Daoy (cell line): ENCODE measurements at places on chromosomes 5 and 9. TPM values are rescaled to one million over a fixed set of nuclear protein-coding genes. Genes with fewer than 3 reads are reported as not detected.

Gene HNRNPAB
- 152 and 169 TPM in 2 replicates for total RNA-seq

Gene ZNF462
- total RNA-seq: 15.7 and 20.6 TPM in 2 replicates

Gene TRPM6
- total RNA-seq: 0.03 and 0.11 TPM in 2 replicates

Gene GBGT1
- 6.4 and 13.9 TPM in 2 replicates for total RNA-seq

Gene CCDC192
- not detected in 2 replicates for total RNA-seq

Gene CCL28
- total RNA-seq: not detected in 2 replicates

Gene IFNA4
- not detected in 2 replicates for total RNA-seq

Gene LCN1
- total RNA-seq: not detected in 2 replicates

Gene PCDHGC4
- total RNA-seq: 0.18 and 0.23 TPM in 2 replicates

Gene MORN5
- total RNA-seq: not detected in 2 replicates

Gene PHPT1
- 67.5 and 92.7 TPM in 2 replicates for total RNA-seq

Gene F2RL2
- 0.39 and 1.5 TPM in 2 replicates for total RNA-seq

Gene TAS2R1
- total RNA-seq: not detected in 2 replicates

Gene RNF180
- 2.4 and 4.3 TPM in 2 replicates for total RNA-seq

Gene TEK
- 9.3 and 11.3 TPM in 2 replicates for total RNA-seq

Gene EFNA5
- 4.1 and 5.8 TPM in 2 replicates for total RNA-seq

Gene TEX48
- total RNA-seq: not detected in 2 replicates

Gene PCDHGA9
- 1.2 TPM in 1 of 2 replicates, not detected in the other for total RNA-seq

Gene IDNK
- 4.2 and 12.1 TPM in 2 replicates for total RNA-seq
